ENCODE measurements at places on chromosomes 7 and 10. TPM values are rescaled to one million over a fixed set of nuclear protein-coding genes. Genes with fewer than 3 reads are reported as not detected.

The NUTM2D gene
- 3.9 TPM for polyA plus RNA-seq

The POU6F2 gene
- not detected for polyA plus RNA-seq

The BAZ1B gene
- polyA plus RNA-seq, result 14.2 TPM

The IFT22 gene
- polyA plus RNA-seq, result 28.3 TPM

The NOS3 gene
- 0.95 TPM for polyA plus RNA-seq

The CNNM2 gene
- 1.4 TPM for polyA plus RNA-seq

GRCh38 chr10:43380610-43381222, 9.3 kb downstream of the FXYD4 start:
- no peak for DNase-seq

DNA sequence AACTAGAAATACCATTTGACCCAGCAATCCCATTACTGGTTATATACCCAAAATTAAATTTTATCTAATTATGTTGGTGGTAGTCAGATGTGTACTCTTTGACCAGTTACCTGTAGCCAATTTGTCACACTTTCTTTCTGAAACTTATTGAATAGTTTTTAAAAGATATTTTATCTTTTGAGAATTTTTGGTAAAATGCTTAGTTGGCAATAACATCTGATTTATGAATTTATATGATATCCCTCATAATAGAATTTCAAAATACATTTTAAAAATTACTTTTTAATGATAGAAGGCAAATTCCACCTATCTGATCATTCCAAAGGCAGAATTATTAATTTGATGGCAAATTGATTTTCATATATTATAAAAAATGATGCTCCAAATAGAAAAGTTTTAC, 569.3 kb downstream of the ATRNL1 start:
- DNase-seq, result no peak

GRCh38 chr10:113922787-113923570, 68.5 kb downstream of the NHLRC2 start:
- no peak for DNase-seq

DNA sequence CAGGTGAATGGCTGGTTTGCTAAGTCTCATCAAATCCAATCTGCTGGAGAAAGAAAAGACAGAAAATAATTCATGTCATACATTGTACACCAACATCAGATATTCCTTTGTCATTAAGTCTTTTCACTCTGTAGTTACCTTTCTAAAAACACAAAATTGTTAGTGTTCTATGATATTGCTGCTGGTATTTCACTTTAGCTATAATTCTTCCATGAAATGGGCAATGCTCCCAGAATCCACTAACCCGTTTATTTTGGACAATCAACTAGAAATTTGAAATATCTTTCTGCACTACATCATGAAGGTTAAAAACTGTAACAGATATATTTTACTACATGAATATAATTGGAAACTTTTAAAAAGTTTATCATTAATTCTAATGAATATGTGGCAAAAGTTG, 181.3 kb downstream of the C7orf25 start:
- no peak for DNase-seq

- no peak for DNase-seq
Measured at GRCh38 chr10:22831586-22831985, 96.3 kb upstream of the ARMC3 start.

DNA sequence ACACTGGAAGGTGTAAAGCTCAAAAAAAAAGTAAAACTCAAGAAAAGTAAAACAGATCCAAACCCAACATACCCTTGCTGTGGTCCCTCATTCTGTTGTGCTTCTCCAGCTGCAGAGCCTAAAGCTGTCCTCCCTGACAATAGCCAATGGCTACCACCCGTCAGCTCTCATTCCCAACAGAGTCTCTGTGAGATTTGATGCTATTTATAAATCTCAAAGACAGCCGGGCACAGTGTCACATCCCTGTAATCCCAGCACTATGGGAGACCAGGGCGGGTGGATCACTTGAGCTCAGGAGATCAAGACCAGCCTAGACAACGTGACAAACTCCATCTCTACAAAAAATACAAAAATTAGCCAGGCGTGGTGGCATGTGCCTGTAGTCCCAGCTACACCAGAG, 116.0 kb downstream of the KMT2E start:
- no peak for DNase-seq

- DNase-seq, result no peak
Measured at GRCh38 chr7:55977831-55978230, 13.4 kb downstream of the NIPSNAP2 start.

DNA sequence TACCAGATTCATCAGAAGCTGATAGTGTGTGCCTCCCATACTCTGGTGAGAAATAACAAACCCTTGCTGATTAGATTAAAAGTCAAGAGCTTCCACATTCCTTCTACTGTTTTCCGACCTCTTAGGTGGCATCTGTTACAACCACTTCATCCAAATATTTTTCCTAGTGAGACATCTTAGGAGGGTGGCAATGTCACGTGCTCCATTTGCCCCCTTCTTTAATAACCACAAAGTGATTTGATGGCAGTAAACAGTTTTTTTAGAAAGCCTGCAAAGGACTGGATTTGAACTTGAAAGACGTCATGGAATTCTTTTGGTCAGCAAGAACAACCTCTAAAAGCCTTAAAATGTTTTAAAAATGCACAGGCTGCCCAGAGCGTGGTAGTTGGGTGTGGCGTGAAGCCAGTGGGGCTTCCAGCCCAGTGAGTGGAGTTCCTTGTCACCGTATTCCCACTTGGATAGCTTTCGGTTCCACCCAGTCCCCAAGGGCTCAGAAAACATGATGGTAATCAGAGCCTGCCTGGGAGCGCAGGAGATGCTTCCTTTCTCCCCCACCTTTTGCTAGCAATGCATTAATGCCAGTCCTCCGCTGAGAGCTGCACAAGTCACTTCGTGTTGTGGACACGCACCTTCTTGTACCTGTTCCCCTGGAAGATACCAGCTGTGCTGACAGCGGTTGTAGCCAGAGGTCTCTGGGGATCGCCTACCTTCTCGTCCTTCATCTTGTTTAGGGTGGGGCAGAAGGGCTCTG, 256.4 kb downstream of the KIAA1217 start:
- no peak for DNase-seq

DNA sequence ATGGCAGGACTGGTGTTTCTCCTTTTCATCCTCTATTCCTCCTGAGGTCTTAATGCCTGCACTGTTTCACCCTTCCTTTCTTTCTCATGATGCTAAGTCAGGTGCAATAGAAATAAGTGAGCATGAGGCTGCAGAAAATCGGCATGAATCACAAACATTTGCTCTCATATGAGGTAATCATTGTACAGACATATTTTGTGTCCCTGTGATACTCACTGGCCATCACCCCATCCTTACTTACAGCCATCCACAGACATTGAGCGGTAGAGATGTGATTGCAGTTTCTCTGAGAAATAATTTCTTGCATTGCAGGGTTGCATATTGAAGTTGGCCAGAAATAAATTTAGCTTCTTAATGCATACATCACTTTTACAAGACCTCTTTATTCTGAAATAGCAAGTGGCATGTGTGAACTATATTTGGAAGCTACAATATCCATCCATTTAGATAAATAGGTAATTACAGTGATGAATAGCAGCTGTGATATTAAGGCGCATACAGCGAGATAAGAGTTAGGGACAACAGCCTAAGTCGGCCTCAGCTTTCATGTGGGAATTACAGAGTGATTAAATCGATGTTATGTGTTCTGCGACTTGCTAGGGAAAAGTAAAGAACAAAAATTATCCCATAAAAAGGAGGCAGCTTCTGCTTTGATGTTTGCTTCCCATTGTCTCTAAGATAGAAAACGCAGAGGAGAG, 612.6 kb downstream of the SORCS3 start:
- no peak for DNase-seq
